Hepatic stellate cell (primary cell): ENCODE measurements at places on chromosomes 6 and 20.

GRCh38 chr6:126724821-126725220 lies 384.9 kb downstream of the CENPW start:
- DNase-seq = no peak

DNA sequence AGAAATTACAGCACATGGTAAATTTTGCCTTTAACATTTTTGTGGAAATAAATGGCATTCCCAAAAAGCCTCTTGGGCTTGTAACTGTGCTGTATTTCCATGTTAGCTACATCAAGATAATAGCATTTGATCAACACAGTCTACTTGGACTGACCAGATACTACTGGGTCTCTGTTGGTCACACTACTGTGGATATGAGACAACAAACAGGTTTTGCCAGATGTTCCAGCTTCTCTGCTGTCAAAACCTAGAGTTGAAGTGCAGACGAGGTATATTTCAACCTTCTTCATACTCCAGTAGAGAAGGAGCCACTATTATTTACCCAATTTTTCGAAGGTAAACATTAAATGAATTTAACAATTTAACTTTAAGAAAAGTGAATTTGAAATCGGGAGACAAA lies 284.7 kb upstream of the CITED2 start:
- DNase-seq = no peak

GRCh38 chr6:74114428-74114827 lies 418.4 kb downstream of the CD109 start:
- no peak for DNase-seq

- no peak for DNase-seq
Measured at GRCh38 chr20:23258747-23259121, 91.9 kb upstream of the NXT1 start.

DNA sequence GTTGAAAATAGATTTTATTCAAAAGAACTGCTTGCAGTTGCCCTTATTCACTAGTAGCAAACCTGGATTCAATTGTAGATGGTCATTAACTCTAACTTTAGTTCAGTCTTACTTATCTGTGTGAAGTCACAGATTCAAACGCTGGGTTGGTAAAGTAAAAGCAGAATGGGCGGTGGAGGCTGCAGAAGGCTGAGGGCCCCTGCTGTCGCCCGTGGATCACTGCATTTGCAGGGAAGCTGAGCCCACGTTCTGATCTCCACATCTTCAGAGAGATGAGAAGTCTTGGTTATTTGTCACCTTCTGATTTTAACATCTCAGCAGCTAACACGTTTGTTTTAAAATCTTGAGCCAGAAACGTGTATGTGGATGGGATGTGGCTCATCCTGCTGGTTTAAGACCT lies 75.1 kb downstream of the SNX9 start:
- no peak for DNase-seq

- DNase-seq = no peak
Measured at GRCh38 chr20:14777591-14777990, 440.2 kb upstream of the FLRT3 start.

- no peak for DNase-seq
Measured at GRCh38 chr6:29630315-29630714, 2.7 kb downstream of the GABBR1 start.

DNA sequence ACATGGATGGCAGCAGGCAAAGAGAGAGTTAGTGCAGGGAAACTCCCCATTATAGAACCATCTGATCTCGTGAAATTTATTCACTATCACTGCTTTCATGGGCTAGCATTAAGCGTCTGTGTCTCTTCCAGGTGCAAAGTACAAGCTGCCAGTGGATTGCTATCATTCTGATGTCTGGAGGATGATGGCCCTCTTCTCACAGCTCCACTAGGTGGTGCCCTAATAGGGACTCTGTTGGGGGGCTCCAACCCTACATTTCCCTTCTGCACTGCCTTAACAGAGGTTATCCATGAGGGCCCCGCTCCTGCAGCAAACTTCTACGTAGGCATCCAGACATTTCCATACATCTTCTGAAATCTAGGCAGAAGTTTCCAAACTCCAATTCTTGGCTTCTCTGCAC lies 347.8 kb upstream of the HS3ST5 start:
- DNase-seq = no peak

DNA sequence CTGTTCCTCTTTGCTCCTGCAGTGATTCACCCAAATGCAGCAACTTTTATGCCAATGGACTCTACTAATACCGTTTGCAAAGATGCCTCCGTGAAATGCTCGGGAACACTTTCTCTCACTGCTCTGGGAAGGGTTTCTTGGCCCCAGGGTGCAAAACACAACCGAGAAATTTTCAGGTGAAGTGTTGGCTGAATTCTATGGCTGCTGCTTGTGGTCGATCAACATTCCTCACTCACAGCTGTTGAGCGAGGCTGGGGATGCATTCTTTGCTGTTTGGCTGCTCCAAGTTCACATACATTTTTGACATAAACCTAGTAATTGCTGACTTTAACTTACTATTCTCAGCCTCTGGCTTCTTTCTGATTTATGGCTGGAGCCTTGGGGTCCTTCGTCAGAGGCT lies 342.0 kb upstream of the CHD6 start:
- no peak for DNase-seq

DNA sequence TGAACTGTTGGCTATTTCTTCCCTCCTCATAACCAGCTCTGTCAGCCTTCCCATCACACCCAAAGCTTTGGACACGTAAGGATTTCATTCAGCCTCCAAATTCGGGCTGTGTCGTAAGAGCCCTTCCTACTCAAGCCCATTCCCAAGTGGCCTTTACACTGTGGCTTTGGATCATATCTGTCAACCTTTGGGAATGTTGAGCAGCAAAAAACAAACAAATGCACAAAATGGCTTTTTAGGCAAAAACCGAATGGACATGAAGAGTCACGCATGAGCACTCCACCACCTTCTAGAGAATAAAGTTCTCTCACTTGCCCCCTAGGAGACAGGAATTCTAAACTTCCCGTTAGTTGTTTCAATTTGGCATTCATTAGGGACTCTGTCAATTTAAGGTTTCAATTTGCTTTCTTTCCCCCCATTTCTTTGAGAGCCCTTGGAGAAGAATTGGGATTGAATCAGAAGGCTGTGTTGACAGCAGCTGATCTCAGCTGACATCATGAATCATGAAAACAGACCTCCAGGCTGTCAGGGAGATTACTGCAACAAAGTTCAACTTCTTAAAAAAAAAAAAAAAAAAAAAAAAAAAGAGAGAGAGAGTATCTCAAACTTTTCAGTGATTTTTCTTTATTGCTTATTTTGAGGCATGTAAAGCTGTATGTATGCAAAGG lies 110.3 kb downstream of the BCAS1 start:
- DNase-seq = peak; percentile 14

DNA sequence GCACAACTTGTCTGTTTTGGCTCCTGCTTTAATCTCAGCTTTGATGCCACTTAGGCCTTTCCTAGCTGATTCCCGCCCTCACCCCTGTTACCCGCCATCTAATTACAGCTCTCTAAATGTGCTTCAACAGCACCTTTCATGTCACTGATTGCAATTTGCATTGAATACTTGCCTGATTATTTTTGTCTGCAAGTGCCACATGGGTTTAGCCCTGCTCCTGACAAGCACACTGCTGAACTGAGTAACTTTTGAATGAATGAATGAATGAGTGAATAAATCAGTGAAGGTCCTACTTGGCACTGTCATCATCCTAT lies 591 bp upstream of the DCBLD1 start:
- no peak for DNase-seq

GRCh38 chr6:120938876-120939472 lies 395.3 kb downstream of the TBC1D32 start:
- DNase-seq = no peak

GRCh38 chr20:9392892-9393857 lies 121.2 kb upstream of the LAMP5 start:
- peak; percentile 76 for DNase-seq

DNA sequence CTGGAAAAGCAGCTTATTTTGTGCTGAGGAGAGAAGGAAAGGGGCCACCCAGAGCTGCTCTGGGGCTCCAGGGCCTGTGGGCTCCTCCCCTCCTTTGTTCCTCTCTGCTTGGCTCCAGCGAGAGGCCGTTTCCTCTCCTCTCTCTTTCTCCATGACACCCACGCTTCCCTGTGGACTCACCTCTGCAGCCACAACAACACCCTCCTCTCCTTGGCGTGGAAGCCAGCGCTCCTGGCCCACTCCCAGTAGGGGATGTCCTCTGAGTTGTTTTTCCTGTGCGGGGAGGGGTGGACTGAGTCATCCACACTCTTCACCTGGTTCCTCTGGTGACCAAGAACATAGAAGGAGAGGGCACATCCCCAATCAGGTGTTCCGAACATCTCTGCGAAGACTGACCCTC lies 4.9 kb upstream of the CDSN start:
- no peak for DNase-seq

DNA sequence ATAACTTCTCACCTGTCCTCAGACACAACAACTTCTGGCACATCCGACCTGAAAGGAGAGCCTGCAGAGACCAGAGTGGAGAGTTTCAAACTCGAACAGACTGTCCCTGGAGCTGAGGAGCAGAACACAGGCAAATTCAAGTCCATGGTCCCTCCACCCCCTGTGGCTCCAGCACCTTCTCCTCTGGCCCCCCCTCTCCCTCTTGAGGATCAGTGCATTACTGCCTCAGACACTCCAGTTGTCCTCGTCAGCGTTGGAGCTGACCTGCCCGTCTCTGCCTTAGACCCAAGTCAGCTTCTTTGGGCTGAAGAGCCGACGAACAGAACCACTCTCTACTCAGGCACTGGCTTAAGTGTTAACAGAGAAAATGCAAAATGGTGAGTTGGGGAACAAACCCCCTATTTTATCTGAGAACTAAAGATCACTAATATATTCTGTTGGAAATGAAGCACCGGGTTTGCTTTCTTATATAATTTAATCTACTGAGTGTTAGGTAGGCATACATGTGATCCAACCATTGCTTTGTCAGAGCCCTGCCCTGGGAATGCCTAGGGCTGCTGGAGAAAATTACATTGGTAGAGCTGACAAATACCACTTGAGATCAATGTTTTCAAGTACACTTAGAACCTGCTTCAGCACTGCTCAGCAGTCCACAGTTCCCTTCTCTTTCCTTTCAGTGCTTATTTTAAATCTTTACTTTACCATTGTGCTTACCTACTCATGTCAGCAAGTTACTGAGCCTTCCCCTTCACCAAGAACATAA lies 77.5 kb upstream of the LTV1 start:
- no peak for DNase-seq

DNA sequence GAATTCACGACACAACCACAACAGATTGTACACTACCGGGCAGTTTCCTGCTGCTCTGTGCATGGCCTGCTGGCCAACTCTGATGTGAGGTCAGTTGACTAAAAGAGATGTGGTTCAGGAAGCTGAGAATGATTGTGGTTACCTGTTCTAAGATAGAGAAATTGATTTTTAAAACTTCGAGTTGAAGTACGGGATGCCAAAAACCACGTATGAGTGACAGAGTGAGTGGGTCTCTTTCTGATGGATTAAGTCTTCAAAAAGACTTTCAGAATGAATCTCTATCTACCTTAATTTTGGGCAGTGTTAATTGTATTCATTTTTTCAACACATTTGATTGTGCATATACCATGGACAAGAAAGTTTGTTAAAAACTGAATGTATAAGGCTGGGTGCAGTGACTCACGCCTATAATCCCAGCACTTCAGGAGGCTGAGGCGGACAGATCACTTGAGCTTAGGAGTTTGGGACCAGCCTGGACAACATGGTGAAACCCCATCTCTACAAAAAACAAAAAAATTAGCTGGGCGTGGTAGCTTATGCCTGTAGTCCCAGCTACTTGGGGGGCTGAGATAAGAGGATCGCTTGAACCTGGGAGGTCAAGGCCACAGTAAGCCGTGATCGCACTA lies 121.2 kb downstream of the SGK1 start:
- no peak for DNase-seq

GRCh38 chr6:90386399-90387382 lies 90.0 kb upstream of the BACH2 start:
- no peak for DNase-seq

- DNase-seq = no peak
Measured at GRCh38 chr6:25922301-25922700, 8.2 kb downstream of the SLC17A2 start.

GRCh38 chr20:16273812-16274555 lies 299.3 kb downstream of the KIF16B start:
- no peak for DNase-seq

- no peak for DNase-seq
Measured at GRCh38 chr20:49694450-49695071, 19.1 kb downstream of the B4GALT5 start.

DNA sequence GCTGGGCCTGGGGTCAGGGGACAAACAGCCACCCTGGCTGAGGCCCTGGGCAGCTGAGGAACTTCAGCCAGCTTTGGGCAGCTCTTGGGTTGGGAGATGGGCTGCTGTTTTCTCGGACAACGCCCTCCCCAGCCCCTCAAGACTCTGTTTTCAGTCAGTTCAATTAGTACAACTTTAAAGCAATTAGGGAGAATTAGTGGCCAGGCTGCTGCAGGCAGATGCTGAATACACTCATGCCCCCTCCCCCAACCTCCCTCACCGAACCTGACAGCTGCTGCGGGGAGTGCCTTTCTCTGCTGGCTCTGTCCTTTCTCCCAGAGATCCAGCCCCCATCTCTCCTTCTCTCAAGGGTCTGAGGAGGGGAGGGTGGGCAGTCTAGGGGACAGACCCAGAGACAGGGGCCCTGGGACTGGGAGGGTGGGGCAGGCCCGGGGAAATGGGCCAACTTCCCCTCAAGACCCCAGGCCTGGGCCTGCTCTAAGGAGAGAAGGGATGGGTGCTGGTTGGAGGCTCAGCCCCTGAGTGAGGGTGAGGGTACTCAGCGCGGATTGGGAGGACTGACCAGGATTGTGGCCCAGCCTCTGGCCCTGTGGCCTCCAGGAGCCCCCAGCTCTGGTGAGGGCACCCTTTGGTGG lies 17.8 kb upstream of the MYT1 start:
- no peak for DNase-seq

- no peak for DNase-seq
Measured at GRCh38 chr20:56060486-56060885, 55.2 kb upstream of the CBLN4 start.

GRCh38 chr6:6661684-6662083 lies 73.2 kb downstream of the LY86 start:
- no peak for DNase-seq

GRCh38 chr6:63685446-63686379 lies 50.1 kb downstream of the PHF3 start:
- DNase-seq = no peak

GRCh38 chr20:36856691-36857635 lies 19.0 kb upstream of the TLDC2 start:
- no peak for DNase-seq

DNA sequence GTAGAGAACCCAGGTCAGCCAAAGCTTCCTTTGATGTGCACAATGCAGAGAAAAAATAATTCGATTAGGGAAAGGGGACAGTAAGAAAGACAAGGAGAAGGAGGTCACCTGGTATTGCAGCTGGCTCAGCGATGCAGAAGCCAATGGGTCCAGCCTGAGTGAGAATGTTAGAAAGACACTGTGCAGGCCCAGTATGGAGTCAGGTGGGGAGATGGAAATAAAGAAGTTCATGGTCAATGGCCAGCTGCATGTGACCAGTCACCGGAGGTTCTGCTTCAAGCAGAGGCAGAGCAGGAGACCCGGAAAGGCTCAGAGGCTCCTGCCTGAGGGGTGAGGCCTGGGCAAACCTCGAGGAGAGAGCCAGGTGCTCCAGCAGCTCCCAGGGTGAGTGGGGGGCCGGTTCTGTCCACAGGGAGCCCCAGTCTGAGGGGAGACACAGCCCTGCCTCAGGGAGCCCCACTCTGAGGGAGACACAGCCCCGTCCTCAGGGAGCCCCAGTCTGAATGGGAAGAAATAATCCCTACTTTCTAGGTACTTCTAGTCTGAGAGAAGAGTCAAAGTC lies 51.3 kb downstream of the LRFN2 start:
- no peak for DNase-seq

GRCh38 chr6:106745824-106746582 lies 116.6 kb downstream of the QRSL1 start:
- DNase-seq = no peak
